ENCODE measurements at places on chromosomes 4 and X. TPM values are rescaled to one million over a fixed set of nuclear protein-coding genes. Genes with fewer than 3 reads are reported as not detected.

DNA sequence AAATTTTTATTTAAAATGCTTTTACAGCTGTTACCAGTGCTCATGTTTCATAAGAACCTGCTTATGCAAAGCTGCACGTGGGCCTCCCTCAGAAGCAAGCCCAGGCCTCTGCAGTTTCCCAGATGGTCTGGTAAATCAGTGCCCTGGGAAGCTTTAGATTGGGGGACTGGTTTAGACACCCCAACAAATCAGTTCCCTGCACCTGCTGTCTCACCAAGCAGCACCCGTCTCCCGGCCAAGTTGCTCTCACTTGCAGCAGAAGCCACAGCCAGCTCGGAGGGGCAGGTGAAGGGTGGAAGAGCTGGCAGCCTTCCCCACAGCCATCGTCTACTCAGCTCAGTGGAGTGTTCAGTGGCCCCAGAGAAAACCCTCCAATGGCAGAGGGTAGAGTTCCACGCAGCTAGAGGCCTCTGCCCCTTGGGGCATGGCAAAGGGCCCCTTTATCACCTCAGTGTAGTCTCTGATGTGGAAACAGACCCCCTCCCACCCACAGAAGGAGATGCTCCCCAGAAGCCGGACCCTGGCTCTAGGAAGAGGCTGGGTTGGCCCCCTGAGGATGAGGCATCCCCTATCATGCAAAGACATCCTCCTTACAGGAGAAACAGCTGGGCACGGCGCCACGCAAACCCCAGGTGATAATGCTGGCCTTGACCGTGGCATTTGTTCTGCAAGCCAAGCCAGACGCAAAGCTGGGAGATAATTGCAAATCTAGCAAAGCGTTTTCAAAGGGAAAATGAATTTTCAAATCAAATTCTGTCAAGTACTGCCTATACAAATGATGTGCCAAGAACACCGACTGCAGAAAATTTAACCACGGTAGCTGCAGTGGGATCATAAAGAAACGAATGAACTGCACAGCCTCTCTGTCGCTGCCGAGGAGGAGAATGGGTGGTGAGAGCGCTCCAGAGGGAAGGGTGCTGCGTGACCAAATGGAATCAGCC, 51.9 kb downstream of the ZFYVE28 start:
- no peaks in the 10 kb centered on the region for H3K4me1 ChIP-seq
- H3K4me3 ChIP-seq = no peak overlapping the region
- no peak overlapping the region for H3K27ac ChIP-seq

The TCP11X2 gene
- total RNA-seq = not detected

GRCh38 chr4:105605493-105605892, 53.1 kb downstream of the ARHGEF38 start:
- no peak overlapping the region for H3K27ac ChIP-seq
- no peak overlapping the region for H3K4me3 ChIP-seq
- H3K36me3 ChIP-seq = no peaks in the 10 kb centered on the region
- H3K27me3 ChIP-seq = no peaks in the 10 kb centered on the region
- no peak for DNase-seq

- H3K27ac ChIP-seq = no peak overlapping the region
- H3K36me3 ChIP-seq = no peaks in the 10 kb centered on the region
- H3K27me3 ChIP-seq = no peaks in the 10 kb centered on the region
- H3K4me3 ChIP-seq = no peak overlapping the region
Measured at GRCh38 chr4:167196344-167197012, 37.8 kb downstream of the SPOCK3 start.

The MBNL3 gene
- total RNA-seq = 20.4 TPM

- no peaks in the 10 kb centered on the region for H3K36me3 ChIP-seq
- no peaks in the 10 kb centered on the region for H3K27me3 ChIP-seq
- no peak overlapping the region for H3K27ac ChIP-seq
- no peaks in the 10 kb centered on the region for H3K4me1 ChIP-seq
- no peak overlapping the region for H3K4me3 ChIP-seq
Measured at GRCh38 chr4:188005561-188005960, 10.0 kb downstream of the ZFP42 start.

The HTN3 gene
- not detected for total RNA-seq

DNA sequence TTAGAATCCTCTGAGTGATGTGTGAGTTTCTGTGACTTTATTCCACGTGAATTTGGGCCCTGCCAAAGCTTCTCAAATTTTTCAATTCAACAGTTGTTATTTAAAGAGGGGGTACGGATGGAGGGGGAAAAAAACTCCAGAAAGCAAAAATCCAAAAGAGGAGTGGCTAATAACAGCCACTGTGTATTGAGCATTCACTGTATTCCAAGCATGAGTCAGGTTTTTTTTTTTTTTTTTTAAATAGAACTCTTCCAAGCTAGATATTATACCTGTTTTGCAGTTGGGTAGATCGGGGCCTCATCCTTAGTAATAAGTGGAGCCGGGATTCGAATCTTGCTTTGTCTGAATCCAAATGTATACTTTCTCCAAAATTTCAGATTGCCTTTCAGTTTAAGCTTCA, 6.4 kb upstream of the RHOH start:
- H3K36me3 ChIP-seq = no peaks in the 10 kb centered on the region
- H3K27me3 ChIP-seq = no peaks in the 10 kb centered on the region
- DNase-seq = no peak
- H3K4me1 ChIP-seq = no peaks in the 10 kb centered on the region
- no peak overlapping the region for H3K27ac ChIP-seq
- H3K4me3 ChIP-seq = no peak overlapping the region

- no peak overlapping the region for H3K27ac ChIP-seq
- no peak for DNase-seq
- H3K4me3 ChIP-seq = no peak overlapping the region
- H3K4me1 ChIP-seq = no peaks in the 10 kb centered on the region
Measured at GRCh38 chr4:2096073-2096609, 37.0 kb downstream of the NAT8L start.

GRCh38 chrX:122940199-122940598, 243.9 kb upstream of the GRIA3 start:
- no peak for DNase-seq
- no peaks in the 10 kb centered on the region for H3K4me1 ChIP-seq
- H3K27me3 ChIP-seq = no peaks in the 10 kb centered on the region
- H3K27ac ChIP-seq = no peak overlapping the region
- no peak overlapping the region for H3K4me3 ChIP-seq

DNA sequence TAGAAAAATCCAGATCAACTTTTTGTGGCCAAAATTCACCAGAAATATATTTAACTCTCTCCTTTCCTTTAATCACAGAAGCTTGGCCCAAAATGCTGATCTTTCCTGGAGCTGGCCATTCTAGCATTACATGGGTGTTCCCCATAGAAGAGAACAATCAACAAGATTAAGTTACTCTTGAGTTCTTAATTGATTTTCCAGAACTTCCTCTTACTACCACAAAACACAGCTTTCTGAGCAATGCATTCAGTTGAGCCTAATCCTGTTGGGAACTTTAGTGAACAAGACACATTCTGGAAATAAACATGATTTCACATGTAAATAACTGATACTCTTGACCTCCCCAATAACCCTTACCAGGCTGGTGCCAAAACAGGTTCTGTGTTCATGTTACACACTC, 45.4 kb upstream of the STIM2 start:
- H3K27me3 ChIP-seq = no peaks in the 10 kb centered on the region
- DNase-seq = no peak
- H3K4me1 ChIP-seq = peaks cover 11% of the 10 kb centered on the region
- H3K36me3 ChIP-seq = no peaks in the 10 kb centered on the region
- H3K27ac ChIP-seq = no peak overlapping the region

DNA sequence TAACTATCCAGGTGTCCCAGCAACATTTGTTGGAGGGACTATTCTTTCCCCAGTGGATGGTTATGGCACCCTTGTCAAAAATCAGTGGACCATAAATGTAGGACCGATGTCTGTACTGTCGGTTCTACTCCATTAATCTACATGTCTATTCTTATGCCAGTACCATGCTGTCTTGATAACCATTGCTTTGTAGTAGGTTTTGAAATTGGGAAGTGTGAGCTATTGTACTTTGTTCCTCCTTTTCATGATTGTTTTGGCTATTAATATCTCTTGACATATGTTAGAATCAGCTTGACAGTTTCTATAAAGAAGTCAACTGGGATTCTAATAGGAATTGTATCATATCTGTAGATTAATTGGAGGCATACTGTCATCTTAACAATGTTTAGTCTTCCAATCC, 112.7 kb downstream of the HNRNPD start:
- no peaks in the 10 kb centered on the region for H3K4me1 ChIP-seq
- no peak overlapping the region for H3K27ac ChIP-seq
- H3K4me3 ChIP-seq = no peak overlapping the region
- H3K36me3 ChIP-seq = no peaks in the 10 kb centered on the region
- no peaks in the 10 kb centered on the region for H3K27me3 ChIP-seq
- DNase-seq = no peak

DNA sequence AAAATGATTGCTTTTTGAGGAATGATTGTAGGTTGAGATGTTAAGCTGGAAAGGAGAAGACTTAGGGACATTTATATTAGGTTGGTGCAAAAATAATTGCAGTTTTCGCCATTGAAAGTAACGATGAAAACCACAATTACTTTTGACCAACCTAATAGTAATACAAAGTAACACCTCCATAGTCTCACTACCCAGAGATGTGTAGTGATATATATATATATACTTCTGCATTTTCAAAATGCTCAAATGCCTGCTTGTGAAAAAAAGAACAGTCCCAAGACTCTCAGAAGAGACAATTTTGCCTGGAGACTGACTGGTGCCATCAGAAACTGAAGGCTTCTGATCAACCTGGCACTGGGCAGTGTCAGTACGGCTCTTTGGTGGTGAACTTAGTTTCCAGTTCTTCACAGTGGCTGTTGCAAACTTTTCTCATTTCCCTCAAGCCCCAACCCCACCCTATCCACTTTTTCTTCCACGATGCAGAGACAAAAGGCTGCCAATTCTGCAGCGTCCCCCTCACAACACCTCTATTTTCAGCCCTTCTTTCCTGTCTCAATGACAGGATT, 35.1 kb upstream of the TAPT1 start:
- no peak overlapping the region for H3K4me3 ChIP-seq
- no peaks in the 10 kb centered on the region for H3K36me3 ChIP-seq
- H3K27ac ChIP-seq = no peak overlapping the region
- DNase-seq = no peak
- no peaks in the 10 kb centered on the region for H3K27me3 ChIP-seq
- H3K4me1 ChIP-seq = no peaks in the 10 kb centered on the region

The RS1 gene
- 3.8 TPM for total RNA-seq

DNA sequence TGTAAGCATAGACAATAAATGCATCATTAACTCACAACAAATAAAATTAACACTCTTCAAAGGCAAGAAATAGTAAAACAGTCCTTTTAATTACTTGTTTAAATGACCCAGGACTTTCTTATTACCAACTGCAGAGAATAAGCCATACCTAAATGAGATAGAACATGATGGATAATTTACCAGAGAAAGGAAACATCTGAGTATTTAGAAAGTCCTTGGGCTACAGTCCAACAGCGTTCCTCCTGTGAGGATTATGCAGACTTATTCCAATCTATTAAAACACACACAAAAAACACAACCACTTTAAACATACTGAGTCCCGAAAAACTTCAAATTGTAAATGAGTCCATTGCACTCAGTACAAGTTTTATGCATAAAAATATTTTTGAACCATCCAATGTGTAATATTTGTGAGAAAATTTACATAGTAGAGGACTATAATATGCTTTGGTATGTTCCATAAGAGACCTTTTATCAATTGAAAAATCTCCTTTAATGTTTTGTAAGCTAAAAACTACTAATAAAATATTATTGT, 129.2 kb downstream of the NR3C2 start:
- no peaks in the 10 kb centered on the region for H3K36me3 ChIP-seq
- H3K27ac ChIP-seq = no peak overlapping the region
- no peak overlapping the region for H3K4me3 ChIP-seq
- no peaks in the 10 kb centered on the region for H3K27me3 ChIP-seq
- no peak for DNase-seq

- DNase-seq = no peak
- no peak overlapping the region for H3K27ac ChIP-seq
- no peaks in the 10 kb centered on the region for H3K27me3 ChIP-seq
- H3K36me3 ChIP-seq = no peaks in the 10 kb centered on the region
- H3K4me1 ChIP-seq = no peaks in the 10 kb centered on the region
- no peak overlapping the region for H3K4me3 ChIP-seq
Measured at GRCh38 chrX:44314808-44315207, 28.7 kb downstream of the EFHC2 start.

DNA sequence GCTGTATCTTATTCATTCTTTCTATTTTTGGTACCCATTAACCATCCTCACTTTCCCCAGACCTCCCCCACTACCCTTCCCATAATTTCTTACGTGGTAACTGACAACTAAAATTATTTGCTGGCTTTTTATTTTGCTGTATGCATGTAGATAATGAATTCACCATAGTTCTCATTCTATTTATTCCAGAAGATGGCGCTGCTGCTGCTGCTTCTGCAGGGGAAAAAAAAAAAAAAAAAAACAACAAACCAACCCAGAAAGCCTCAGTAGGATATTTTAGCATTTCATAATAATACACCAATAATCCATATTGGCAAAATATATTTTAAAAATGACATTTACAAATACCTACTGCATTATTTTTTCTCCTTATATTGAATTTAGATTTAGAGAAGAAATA, 416.6 kb upstream of the MAGEB18 start:
- no peaks in the 10 kb centered on the region for H3K36me3 ChIP-seq
- no peaks in the 10 kb centered on the region for H3K27me3 ChIP-seq
- H3K27ac ChIP-seq = no peak overlapping the region
- no peaks in the 10 kb centered on the region for H3K4me1 ChIP-seq
- DNase-seq = no peak

DNA sequence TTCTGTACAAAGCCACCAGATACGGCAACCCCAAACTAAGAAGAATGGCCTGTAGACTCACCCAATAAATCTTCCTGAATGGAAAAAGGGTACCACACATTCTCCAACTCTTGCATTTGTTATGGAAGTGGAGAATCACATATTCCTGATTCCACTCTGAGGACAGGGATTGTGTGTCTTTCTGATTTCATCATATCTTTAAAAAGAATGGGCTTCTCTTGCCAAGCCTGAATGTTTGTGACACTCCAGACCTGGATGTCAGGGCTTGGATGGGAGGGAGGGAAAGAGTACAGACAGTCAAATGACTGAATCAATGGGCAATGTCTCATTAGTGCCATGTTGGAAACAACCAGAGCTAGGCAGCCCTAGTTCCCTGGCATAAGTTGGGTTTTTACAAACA, 77.4 kb downstream of the PLAC1 start:
- H3K27me3 ChIP-seq = no peaks in the 10 kb centered on the region
- DNase-seq = no peak
- H3K4me3 ChIP-seq = no peak overlapping the region

GRCh38 chr4:79563219-79563618, 155.2 kb upstream of the GK2 start:
- no peak overlapping the region for H3K27ac ChIP-seq
- H3K27me3 ChIP-seq = no peaks in the 10 kb centered on the region
- H3K4me3 ChIP-seq = no peak overlapping the region
- no peaks in the 10 kb centered on the region for H3K36me3 ChIP-seq
- no peak for DNase-seq

GRCh38 chr4:169342159-169342860, 71.6 kb upstream of the SH3RF1 start:
- no peaks in the 10 kb centered on the region for H3K36me3 ChIP-seq
- no peak for DNase-seq
- no peaks in the 10 kb centered on the region for H3K27me3 ChIP-seq
- no peak overlapping the region for H3K27ac ChIP-seq
- H3K4me3 ChIP-seq = no peak overlapping the region

- H3K36me3 ChIP-seq = peaks cover 14% of the 10 kb centered on the region
- H3K27me3 ChIP-seq = no peaks in the 10 kb centered on the region
- no peak overlapping the region for H3K27ac ChIP-seq
- no peaks in the 10 kb centered on the region for H3K4me1 ChIP-seq
Measured at GRCh38 chr4:125483278-125483677, 168.5 kb downstream of the FAT4 start.

The MAGEE2 gene
- total RNA-seq = 0.24 TPM

All from left lung (tissue), 14 donors.